Stimulated activated CD4-positive, alpha-beta T cell treated with anti-CD3 and anti-CD28 coated beads, Interleukin-4, amount 100 ng/mL, for 48 hours (primary cell): ENCODE measurements at places on chromosomes 1 and 21.

- DNase-seq: no peak
Measured at GRCh38 chr1:209662879-209663327, 10.7 kb upstream of the LAMB3 start.

GRCh38 chr1:225480825-225481434 is 53.1 kb upstream of the LBR start:
- DNase-seq: peak; percentile 62

DNA sequence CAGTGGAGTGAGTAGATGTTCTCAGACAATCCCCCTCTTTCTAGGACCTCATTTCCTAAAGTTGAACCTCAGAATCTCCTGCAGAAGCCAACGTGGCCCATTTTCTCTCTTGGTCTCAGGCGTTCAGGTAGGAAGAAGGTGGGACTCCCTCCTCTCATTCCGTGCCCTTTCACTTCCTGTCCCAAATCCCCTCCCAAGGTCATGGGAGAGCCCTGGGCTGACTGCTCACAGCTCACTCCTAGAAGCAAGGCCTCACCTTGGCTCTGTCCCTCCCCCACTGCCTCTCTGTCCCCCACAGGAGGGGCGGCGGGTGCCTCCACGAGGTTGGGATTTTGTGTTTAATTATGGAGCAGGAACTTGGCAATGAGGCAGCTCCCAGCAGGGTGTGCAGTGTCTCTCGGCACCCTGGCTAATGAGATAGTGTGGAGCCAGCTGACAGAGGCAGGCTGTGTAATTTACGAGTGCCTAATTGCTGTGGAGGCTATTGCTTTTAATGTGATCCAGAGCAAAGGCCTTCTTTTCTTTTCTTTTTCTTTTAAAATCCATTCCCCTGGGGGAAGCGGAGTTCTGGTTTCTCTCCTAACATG is 9.1 kb upstream of the CDK18 start:
- DNase-seq: no peak

DNA sequence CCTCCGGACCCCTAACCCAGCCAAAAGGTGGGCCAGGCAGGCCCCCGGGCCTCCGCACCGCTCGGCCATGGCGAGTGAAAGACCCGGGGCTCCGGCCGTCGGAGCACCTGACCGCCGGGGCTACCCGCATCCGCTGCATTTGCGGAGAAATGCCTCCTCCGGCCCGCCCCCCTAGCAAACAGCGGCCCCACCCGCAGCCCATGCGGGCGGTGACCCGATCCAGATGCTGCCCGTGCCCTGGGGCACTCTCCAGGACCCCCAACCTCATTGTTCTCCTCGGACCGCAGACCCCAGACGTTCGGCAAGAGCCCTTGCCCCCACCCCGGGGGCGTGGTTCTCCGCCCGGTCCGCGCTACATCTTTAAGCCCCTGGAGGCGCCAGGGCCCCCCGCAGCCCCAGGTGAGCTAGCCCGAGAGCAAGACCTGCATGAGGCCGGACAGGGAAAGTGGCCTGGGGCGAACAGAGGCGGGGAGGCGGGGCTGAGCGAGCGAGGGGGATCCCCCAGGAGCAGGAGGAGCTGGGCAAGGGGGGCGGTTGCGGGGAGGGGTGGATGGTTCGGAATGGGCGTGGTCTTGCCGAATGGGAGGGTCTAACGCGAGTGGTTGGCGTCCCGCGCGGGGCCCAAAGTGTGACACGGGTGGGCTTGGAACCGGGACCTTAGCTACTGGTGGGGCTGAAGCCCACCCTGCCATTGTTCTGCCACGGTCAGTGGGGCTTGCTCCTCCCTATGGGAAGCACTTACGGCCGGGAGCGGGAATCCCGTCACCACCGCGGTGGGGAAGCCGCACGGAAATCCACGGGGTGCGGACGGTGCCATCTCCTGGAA is 6.3 kb upstream of the CRYBG2 start:
- DNase-seq: peak; percentile 42

GRCh38 chr1:180299479-180300221 is 69.6 kb downstream of the LHX4 start:
- DNase-seq: no peak

- no peak for DNase-seq
Measured at GRCh38 chr1:169106921-169107602, 572 bp downstream of the ATP1B1 start.

DNA sequence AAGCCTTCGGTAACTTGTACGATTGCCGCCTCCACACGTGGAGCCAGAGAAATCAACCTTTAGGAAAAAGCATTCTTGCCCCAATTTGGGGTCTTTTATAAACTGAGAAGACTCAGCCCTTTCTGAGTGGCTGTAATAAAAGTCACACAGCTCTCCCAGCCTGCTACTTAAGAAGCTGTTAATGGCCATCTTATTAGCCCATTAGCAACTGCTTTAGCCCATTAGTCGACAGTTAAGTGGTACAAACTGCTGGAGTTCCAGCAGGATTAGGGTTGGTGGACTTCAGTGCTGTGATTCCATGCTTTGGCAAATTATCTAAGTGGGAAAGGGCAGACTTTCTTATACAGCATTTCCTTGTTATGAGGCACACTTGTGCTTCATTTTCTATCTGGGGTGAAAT is 461.3 kb downstream of the RPS6KC1 start:
- DNase-seq: no peak

- no peak for DNase-seq
Measured at GRCh38 chr1:163056831-163057230, 12.3 kb upstream of the RGS4 start.

DNA sequence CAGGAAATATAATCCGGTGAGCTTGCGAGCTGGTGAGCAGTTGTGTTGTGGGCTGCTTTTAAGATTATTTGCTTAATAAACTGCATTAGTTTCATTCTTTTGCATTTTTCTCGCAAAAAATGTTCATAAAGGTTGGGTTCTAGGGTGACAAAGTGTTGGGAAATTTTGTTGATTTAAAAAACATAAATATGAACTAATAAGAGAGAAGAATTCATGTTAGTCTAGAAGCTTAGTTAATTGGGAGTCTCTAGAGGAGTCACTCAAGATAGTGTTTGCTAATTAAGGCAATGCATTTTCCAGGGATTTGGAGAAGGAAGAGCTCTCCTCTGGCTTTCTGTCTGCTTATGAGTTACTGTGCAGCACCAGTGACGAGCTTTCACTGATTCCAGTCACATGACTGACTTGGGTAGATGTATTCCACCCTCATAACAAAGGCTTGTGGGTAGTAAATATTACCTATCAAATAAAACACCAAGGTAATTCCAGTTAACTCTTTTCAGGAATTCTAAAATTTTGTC is 417.0 kb downstream of the PTBP2 start:
- no peak for DNase-seq

- DNase-seq: no peak
Measured at GRCh38 chr1:7343882-7344281, 427.2 kb upstream of the VAMP3 start.

DNA sequence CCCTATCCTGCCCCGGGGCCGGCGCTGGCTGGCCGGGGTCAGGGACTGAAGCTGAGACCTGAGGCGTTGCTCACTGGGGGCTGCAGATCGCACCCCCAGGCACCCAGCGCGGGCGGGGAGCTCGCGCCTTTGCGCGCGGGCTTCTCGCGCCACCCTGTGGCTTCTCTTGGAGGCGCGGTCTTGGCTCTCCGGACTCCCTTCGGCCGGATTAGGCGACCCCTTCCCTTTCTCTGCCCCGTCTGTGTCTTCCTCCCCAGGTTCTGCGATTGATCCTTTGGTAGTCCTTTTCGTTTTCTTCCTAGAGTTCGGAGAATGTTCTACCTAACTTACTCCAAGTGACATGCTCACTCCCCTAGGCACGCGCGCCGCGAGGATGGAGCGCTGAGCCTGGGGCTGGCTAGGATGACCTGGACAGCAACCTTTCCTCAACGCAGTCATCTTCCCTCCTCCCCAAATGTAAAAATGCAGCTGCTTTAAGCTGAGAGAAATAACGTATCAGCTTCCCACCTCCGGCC is 495 bp upstream of the NTRK1 start:
- DNase-seq: peak; percentile 52

DNA sequence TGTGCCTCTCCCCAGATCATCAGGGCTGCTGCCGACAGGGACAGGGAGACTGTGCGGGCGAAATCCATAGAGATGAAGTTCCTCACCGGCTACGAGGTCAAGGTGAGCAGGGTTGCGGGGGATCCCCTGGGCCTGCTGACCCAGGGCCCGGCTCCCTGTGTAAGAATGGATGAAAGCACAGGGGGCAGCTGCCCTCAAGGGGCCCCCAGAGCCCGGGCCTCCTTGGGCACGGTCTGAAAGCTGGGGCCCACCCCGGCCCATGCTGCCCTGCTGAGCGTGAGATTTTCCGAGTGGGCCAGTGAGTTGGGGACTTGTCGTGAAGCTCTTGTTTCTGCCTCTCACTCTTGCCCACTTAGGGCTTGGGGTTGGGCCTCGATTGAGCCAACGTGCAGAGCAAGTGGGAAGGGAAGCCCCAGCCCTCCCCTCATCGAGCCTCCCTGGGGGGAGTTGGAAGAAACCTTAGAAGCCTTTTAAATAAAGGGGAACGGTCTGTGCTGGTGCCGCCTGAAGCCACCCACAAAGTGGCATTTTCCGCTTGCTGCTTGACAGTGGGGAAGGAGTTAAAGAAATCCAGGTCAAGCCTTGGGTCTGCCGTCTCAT is 45.2 kb downstream of the COQ8A start:
- DNase-seq: no peak

GRCh38 chr1:17392199-17392740 is 20.3 kb downstream of the PADI6 start:
- no peak for DNase-seq

DNA sequence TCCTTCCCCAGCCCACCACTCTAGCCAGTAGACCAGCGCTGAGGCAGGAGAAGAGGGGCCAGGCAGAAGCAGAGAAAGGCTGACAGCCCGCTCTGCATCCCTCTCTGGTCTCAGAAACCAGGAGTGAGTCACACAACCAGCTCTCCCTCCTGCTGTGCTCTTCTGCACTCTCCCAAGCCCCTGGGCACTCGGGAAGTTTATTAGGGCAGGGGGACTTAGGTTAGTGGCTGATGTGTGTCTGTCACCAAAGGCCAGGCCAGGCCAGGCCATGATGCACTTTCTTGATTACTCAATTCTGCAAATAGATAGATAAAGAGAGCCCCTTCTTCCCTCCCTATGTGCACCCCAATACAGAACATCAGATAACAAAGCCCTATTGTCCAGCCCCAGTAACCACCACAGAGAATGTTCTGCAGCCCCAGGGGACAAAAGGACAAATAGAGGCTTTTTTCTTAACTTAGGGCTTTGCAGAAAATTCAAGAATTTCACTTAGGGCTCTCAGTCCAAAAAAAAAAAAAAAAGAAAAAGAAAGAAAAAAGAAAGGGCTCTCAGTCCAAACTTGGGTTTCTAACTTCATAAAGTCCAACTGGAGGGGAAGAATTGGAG is 52.9 kb upstream of the CNTN2 start:
- DNase-seq: no peak

DNA sequence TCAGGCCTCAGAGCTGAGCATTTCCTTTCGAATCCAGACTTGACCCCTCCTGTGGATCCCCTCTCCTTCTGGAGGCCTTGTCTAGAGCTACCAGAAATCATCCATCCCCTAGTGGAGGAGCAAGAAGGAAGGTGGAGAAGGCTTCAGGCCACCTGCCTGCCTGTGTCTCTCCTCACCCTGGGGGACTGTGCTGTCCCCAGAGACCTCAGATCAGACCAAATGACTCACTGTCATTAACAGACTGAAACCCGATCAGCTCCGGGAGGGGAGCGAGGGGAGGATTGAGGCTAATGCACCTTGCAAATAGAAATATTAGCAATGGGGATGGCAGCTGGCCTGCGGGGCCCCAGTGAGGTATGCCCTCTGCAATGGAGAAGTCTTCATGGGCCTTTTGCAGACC is 2.1 kb downstream of the MYBPH start:
- no peak for DNase-seq

- no peak for DNase-seq
Measured at GRCh38 chr21:15592957-15593356, 136.8 kb upstream of the USP25 start.

DNA sequence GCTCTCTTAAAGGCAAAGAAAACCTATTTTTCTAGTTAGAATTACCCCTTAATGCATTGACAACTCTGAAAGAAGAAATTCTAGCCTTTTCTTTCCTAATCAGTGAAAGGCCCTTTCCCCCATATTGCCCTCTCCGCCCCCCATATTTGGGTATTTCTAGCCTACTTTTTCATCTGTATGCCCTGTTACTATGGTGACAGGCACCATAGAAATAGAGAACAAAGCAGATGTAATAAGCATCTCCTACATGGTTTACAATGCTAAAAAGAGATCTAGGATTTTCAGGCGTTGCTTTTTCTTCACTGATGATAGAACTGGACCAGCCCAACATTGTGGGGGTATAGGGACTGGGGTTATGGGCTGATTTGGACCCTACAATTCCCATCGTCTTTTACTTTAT is 14.5 kb downstream of the LRRC8B start:
- no peak for DNase-seq

GRCh38 chr1:88318740-88319139 is 365.3 kb upstream of the PKN2 start:
- no peak for DNase-seq

DNA sequence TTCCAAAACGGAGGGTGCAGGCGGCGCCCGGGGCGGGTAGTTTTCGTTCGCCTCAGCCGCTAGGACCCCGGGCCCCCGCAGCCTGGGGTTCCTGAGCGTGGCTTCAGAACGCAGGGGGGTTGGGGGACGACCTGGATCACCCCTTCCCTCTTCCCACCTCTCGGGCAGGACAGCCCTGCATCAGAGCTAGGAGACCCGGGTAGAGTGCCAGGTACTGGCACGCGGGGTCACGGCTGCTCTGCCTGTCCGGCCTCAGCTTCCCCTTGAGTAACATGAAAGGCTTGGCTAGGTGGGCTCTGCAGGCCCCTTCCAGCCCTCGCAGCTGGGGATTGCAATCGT is 484 bp downstream of the DFFB start:
- DNase-seq: no peak

DNA sequence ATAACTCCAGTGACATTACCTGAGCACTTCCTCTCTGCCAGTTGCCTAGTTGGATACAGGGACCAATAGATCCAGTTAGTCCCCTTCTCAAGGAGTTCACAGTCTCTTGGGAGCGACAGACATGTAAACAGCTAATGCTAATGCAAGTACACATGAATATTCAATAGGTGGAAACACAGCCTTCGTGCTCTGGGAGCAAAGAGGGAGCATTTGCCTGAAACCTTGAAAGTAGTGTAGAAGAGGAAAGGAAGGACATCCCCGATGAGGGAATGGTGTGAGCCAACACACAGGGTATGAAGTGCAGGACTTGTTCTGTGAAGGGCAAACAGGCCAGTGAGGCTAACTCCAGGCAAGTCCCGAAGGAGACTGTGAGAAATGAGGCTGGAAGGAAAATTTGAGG is 3.8 kb upstream of the TMEM222 start:
- no peak for DNase-seq

DNA sequence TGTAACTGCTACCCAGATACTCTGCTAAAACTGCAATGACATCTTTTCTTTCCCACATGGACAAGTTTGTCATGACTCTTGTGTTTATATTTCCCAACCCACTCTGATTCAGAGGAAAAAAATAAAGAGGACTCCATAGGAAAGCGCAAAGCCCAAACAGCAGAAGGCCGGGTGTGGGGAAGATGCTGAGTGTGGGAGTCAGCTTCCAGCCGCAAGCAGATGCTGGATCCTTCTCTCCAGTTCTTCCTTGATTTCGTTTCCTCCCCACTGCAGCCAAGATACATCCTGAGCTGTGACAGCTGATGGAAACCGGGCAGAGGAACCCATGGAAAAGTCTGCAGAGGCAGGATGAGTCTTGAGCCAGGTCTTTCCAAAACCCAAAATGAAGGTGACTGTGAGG is 498.2 kb downstream of the PLPP3 start:
- DNase-seq: no peak
